ENCODE measurements at places on chromosomes 4 and X.

DNA sequence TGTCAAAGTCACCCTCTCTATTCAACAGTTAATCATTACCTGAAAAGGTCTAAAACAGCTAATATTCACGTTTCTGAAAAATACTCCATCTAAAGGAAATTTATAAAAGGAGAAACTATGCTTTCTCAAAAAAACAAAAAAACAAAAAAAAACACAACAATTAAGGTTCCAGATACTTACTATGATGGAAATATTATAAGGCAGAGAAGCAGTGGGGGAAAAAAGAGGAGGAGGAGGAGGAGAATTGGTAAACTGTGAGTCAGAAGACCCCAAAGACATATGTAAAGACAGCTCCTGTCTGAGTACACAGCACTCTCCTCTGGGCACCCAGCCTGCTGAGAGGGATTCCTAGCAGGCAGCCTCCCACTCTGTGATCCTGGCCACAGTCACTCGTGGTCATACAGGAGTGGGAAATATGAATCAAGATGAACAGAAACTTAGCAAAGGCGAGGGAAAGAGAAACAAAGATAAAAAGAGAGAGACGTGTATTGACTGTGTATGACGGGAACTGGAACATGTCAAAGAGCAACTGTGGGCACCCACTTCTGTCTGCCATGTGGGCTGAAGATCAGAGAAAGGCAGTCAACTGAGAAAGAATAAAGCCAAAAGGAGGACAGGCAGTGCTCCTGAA, 12.5 kb downstream of the KLHL15 start:
- no peak for DNase-seq

- DNase-seq: no peak
Observed at GRCh38 chr4:86664959-86665358, 70.8 kb downstream of the PTPN13 start.

DNA sequence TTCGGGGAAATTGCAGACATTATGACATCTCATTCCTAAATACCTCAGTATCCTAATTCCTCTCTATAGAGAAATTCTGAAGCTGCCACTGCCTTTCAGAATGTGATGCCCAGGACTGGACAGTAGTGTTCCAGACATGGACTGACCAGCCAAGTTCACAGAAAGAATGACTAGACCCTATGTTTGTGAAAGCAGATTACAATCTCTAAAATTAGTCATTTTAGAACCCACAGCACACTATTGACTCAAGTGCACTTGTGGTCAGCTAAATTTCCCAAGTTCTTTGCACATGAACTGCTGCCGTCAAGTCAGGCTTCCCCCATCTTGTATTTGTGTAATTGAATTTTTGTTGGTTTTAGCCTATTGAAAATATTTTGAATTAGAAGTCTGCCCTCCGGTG, 81.0 kb upstream of the ESX1 start:
- DNase-seq: no peak

- no peak for DNase-seq
Observed at GRCh38 chr4:168859888-168860694, 150.0 kb downstream of the CBR4 start.

- DNase-seq: no peak
Observed at GRCh38 chr4:12242354-12242753, 813.7 kb upstream of the HS3ST1 start.

DNA sequence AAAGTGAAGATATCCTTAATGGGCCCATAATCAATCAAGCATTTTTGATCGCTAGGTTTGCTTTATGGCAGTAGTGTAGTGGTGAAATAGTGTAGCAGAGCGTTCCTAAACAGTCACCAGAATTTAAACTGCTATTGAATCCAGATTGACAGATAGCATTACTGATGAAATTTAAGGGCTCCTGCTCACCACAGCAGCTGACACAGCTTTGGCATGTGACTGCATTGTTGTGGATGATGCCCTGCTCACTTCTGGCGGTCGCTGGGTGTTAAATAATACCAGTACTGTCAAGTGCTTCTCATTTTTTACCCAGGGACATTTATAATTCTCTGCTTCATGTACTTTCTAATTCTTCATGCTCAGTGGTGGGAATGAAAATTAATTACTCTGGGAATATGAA, 102.0 kb upstream of the ARHGAP24 start:
- no peak for DNase-seq

DNA sequence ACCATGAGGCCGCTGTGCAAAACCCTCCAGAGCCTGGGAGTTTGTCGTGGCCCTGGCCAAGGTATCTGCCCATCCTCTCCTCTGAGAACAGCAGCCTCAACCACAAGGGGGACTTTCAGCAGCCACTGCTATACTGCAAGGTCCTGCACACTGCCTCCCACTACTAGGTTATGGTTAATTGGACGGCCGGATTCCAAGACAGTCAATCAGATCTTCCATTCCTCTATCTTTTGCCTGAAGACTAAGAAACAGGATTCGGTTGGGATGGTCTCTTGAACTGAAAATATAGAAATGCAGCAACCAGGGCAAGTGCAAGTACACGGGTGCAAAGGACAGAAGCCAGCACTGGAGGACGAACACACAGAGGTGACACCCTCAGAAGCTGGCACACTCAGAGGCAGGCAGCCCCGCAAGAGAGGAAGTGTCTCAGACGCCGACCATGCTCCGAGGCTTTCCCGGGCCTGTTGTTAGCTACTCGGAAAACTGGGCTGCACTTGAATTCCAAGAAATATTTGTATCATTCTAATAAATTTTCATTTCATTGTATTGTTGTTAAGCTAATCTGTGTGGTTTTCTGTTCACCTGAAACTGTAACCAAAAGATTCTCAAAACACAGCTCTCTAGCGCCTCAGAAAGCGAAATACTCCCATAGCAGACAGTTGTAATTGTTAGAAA, 63.3 kb downstream of the AFAP1 start:
- DNase-seq: no peak

DNA sequence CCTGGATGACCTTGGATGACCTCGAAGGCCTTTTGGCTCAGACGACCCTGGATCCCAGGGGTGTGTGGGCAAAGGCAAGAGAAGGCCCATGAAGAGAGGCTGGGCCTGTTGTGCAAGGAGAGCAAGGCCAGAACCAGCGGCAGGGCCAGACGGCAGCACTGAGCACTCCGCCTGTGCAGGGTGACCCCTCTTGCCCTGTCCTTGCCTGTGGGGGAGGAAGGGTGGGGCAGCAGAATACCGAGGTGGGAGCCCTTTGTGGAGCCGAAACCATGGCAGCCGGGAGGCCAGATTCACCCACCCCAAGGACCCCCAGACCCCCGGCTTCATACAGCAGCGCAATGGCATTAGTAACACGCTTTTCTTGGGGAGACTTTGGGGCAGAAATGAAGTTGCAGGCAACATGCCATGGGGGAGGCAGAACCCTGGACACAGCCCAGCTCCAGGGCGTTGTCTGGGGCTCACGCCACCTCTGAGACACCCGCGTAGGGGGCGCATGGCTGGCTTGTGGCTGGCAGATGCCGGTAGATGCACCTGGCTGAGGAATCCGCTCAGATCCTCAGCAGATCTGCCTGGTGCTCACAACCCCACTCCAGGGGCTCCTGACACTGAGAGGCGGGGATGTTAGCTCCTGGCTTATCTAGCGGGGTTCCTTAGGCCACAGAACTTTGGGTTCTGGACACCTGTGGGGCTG, 114.5 kb downstream of the FAM53A start:
- DNase-seq: no peak

DNA sequence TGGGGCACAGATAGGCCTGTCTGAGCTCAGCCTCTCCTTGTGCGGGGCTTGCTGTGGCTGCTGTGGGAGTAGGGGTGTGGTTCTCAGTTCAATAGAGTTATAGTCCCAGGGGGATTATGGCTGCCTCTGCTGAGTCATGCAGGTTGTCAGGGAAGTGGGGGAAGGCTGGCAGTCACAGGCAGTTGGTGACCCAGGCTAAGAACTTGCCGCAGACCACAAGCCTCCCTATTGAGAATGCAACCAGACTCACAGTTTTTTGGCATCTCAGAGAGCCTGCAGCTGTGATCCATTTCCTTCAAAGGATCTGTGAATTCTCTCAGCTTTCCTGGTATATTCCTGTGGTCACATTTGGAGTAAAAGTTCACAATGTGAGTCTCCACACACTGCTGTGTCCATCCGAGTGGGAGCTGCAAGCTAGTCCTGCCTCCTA, 364.9 kb downstream of the ZNF674 start:
- DNase-seq: no peak

GRCh38 chr4:88957570-88957969, 99.4 kb downstream of the FAM13A start:
- DNase-seq: no peak

GRCh38 chr4:95193391-95194224, 355.2 kb downstream of the UNC5C start:
- DNase-seq: no peak

DNA sequence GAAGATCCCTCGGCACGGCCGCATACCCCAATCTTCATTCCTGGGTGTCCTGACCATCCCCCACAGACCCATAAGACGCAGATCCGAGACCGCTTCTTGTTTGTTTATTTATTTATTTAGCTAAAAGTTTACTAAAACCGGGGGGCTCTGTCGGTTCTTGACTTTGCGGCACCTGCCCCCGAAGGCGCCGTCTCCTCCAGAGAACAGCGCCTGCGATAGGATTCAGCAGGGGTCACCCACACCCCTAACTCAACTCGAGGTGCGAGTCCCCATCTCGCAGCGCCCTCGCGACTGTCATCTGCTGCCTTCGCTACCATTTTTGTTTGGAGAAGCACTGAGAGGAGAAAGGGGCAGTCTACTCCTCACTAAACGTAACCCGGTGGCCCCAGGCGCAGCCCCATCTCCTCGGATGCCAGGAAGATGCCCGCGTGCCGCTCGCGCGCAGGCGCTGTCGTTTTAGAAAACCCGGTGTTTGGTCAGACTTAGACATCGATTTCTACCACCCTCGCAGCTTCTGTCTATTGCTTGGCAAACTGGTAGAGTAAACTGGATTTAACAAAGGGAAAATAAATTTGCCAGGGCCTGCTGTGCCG, 18.9 kb upstream of the GPR101 start:
- no peak for DNase-seq

GRCh38 chr4:67236318-67236717, 309.0 kb downstream of the CENPC start:
- DNase-seq: no peak

DNA sequence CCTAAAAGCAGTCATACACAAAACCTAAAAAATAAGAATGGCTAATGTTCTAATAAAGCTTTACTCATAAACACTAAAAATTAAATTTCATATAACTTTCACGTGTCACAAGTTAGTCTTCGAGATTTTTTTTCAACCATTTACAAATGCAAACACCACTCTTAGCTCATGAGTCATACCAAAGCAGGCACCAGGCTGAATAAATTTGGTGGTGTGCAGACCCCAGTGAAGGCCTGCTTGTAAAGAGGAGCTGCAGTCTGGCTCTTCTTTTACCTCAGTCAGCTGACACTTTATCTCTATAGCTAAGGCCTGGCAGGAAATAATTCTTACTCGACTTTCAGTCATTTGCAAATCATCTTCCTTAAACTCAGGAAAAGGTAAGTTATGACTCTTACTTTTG, 37.4 kb downstream of the CLOCK start:
- DNase-seq: no peak

DNA sequence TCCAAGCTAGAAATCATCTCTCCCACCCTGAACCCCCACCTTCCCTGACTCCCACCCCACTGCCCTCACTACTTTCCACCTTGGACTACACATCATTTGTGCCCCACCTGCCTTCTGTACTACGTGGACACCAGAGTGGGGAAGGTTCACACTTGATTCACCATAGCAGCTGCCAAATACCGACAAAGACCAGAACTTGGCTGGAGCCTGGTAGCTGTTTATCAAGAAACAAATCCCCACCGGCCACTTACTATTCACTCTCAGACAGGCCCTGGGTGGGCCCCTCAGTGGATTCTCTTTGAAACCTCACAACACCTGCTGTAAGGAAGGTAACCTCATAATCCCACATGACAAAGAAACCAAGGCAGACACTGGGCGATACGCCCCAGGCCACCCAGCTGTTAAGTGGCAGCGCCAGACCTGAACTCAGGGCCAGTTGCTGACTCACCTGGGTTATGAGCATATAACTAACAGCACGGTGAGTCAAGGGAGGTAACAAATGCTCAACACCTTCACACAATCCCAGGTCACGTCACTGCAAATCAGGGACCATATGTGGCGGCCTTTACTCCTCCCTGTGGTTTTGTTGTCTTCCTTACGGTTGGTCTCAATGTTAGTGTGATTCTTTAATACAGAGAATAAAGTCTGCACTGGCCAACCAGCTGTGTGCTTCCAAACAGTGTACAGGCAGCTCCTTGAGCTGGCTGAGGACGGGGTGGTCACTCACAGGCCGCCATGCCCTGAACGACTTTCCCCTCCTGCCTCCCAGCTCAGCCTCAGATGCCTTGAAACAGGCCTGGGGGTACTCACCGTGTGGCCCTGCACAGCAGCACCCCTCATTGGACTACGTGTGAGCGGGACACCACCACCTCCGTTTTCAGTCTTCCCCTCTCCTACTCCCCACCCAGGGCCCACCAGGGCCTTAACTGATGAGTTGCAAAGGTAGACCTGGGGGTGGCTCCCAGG, 7.5 kb downstream of the WDR1 start:
- no peak for DNase-seq

DNA sequence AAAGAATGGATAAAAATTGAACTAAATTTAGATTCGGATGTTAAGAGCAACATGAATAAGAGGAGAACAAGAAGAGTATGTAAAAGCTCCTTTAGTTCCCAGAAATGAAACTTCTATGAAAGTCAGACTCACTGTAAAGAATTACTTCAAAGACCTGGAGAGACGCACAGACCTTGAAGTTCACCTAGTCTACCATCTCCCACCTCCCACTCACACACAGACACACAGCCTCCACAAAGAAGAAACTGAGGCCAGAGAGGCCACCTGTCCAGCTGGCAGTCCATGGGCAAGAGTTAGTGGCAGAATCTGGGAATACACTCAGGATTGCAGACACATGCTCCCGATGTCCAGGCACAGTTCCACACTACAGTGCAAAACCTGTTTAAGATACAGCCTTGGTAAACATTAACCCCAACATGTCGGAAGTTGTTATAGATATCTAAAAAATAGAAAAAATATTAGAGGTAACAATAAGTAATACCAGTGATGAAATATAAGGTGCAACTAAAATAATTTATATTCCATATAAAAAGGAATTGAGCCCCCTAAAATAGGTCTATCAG, 288.8 kb downstream of the INPP4B start:
- no peak for DNase-seq

Data from memory B cell (primary cell).